CD8-positive, alpha-beta T cell (primary cell): ENCODE measurements at places on chromosomes 5 and 9.

GRCh38 chr5:69042500-69042899 lies 51.3 kb upstream of the SLC30A5 start:
- DNase-seq, result no peak

GRCh38 chr9:130330202-130330862 lies 64.8 kb downstream of the HMCN2 start:
- DNase-seq, result no peak

DNA sequence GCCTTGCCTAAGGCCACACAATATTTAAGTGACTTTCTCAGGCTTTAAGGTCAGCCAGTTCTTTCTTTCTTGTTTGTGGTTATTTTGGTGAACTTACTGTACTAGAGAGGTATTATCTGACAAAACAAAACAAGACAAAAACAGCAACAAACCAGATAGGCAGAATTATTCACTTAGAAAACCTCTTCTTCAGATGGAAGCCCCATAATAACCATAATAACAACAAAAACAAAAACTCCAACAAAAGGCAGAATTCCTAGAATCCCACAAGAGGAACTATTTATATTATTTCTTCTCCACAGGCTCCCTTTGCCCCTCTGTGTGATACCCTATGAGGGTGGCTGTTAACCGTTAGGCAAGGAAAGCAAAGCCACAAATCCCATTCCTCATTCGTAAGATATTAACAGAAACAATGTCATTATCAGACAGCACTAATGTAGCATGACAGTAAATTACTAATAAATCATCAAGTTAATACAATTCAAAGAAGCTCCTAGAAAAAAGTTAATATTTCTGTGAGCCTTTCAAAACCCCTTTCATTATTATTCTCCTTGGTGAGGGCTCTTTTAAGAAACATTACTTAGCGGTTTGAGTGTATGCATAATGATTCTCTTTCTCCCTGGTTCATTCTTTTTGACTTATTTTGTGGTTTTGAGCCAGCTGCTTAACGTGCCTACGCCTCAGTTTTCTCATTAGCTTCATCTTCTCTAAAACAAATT lies 274.9 kb downstream of the EFNA5 start:
- no peak for DNase-seq

GRCh38 chr5:77259476-77259875 lies 49.0 kb downstream of the PDE8B start:
- DNase-seq, result no peak

DNA sequence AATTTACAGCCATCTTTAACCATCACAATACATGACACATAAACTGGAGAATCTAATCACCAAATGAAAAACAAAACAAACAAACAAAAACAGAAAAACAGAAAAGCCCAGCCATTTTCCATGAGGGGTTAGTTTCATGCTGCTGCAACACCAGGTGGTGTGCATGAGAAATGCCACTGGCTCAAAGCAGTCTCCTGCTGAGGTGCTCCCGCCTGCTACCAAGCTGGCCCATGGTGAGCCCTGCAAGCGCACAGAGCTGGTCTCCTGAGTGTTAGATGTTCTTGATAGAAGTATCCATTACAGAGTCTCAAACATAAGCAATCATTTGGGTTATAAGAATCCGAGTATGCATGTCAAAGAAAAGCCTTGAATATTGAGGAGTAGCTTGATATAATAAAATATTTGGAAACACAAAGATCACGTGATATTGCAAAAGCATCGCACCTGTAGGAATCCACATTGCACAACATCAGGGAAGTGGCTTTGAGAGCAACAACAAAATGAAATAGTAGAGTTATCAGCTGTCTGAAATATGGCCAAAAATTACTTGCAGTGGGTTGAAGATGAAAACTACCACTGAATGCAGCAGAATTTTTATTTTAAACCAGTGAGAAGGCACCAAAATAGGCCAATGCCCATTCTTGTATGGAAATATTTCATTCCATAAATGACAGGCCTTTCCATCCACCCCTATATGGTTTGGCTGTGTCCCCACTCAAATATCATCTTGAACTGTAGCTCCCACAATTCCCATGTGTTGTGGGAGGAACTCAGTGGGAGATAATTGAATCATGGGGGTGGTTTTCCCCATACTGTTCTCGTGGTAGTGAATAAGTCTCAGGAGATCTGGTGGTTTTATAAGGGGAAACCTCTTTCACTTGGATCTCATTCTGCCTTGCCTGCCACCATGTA lies 194.8 kb downstream of the SYK start:
- no peak for DNase-seq

- DNase-seq, result no peak
Measured at GRCh38 chr5:77936365-77936693, 160.2 kb upstream of the TBCA start.

GRCh38 chr9:109704546-109704945 lies 75.5 kb upstream of the PALM2AKAP2 start:
- no peak for DNase-seq

DNA sequence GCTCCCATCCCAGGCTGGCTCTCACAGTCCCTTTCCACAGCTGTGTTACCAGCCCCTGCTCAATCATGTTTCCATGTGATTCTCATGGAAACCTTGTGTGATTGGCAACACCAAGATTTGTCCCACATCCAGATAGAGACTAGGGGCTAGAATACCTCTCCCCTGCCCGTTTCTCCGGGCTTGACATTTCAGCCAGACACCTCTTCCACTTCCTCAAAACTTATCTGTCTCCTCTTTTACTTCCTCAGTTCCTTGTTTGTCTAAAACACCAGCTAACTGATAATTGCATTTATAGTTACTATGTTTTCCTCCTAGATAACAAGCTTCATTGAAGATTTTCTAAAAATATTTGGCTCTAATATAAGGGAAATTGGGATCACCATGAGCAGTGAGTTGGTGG lies 16.6 kb upstream of the KCNMB1 start:
- no peak for DNase-seq

DNA sequence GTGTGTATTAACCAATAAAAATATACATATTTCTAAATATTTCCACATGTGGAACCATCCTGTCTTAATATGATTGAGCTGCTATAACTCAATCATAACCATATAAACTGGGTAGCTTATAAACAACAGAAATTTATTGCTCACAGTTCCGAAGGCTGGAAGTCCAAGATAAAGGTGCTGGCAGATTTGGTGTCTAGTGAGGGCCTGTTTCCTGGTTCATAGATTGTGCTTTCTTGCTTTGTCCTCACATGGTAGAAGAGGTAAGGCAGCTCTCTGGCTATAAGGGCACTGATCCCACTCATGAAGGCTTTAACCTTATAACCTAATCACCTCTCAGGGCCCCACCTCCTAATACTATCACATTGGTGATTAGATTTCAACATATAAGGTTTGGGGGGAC lies 14.0 kb upstream of the PRKAA1 start:
- no peak for DNase-seq

DNA sequence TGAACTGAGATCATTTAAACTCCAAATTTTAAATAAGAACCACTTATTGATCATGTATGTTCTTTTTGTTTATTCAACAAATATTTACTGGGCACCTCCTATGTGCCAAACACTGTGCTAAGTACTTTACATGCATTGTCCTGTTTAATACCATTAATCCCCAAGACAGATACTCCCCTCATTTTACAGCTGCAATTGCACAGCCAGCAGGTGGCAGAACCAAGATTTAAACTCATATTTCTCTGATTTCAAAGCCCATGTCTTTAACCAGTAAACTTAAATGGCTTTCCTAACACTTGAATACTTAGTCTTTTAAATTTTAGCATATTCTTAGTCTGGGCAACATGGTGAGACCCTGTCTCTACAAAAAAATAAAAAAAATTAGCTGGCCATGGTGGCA lies 43.4 kb upstream of the KIAA1958 start:
- no peak for DNase-seq

DNA sequence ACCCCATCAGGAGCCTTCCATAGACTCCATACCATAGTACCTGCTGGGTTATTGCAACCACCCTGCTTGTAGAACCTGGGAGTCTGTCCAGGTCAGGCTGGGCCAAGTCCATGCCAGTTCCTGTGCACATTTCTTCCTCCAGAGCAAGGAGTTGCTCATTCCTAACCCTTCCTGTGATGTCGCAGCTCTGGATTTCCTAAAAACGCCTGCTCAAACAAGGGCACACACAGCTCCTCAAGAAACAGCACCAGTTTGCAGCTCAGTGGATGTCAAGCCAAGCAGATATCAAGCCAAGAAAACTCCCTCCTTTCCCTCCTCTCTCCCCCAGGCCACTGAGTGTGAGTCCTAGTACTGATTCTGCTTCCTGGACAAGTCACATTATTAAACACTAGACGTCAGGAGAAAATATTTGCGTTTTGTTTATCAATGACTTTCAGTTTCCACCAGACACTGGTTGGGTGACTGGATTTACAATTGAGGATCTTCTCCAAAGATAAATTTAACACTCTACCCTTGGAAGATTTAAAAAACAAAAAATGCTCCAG lies 59.6 kb downstream of the SLC1A1 start:
- DNase-seq, result no peak

GRCh38 chr5:67102708-67103107 lies 93.9 kb downstream of the CD180 start:
- no peak for DNase-seq
